DMS79 treated with DMSO at 0.1 percent for 48 hours (cell line): ENCODE measurements at places on chromosomes 3 and 15.

- no peak for DNase-seq
These were observed 155.7 kb downstream of the LPP start for GRCh38 chr3:188309437-188310269.

- no peak for DNase-seq
These were observed 51.5 kb downstream of the PGPEP1L start for GRCh38 chr15:98955961-98956723.

GRCh38 chr3:153602801-153603200 is 440.8 kb downstream of the RAP2B start:
- DNase-seq = no peak

DNA sequence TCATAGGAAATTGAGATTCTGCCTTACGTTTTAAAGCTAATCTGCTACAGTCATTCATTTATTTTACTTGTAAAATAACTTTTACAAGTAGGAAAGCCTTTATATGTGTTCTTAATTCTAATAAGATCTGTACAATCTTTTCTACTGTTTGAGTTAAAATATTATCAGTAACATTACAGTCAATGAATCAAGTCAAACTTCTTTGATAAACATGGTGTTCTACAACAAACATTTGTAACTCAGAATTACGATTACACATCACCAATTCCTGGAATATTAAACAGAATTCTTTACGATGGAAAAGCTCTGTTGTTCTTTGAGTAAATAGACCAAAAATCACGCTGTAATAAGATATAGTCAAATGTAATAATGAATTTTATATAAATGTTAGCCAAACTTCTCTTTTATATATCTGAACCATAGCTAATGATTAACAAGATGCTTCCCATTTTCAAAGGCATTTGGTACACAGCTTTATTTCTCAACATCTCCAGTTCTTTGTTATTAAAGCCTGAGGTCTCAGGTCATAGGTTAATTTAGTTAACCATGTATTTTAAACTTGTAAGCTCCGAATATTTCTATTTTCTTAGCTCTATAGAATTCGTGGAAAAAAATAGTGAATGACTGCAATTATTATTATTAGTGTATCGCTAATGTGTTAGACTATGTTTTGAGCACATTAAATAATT is 232.4 kb downstream of the NAALADL2 start:
- no peak for DNase-seq

DNA sequence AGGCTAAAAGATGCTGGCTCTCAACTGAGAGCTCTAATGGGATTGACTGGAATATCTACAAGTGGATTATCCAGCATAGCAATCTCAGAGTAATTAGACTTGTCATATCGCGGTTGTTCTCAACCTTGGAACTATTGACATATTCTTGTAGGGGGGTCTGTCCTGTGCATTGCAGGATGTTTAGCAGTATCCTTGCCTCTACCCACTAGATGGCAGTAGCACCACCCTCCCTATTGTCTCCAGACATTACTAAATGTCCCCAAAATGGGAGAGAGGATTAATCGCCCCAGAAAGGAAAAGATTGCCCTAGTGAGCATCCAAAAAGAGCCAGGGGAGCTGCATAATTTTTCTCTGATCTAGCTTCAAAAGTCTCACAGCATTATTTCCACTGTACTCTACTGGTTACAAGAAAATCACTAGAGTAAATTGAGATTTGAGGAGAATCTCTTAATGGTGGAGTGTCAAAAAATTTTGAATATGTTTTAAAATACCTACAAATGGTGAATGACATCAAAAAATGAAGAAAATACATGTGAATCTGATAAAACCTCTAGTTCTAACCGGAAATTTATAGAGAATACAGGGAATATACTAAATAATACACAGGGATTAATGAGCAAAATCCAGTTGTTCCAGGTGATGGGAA is 388.2 kb upstream of the AGTR1 start:
- no peak for DNase-seq

DNA sequence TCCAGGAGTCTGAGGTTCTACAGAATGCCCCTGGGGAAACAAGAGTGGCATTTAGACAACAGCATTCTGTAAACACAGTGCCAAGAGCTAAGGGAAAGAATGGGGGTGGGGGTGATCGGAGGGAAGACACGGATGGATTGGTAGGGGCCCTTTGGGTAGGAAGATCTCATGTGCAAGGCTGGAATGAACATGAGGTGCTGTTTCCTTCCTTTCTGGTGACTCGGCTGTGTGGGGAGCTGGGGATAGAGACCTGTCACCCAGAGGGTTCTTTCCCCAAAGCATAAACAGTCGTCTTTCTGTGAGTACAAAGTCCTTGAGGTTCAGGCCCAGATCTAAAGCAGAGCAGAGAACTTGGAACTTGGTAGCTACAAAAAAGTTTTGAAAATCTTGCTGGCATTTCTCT is 11.7 kb downstream of the TPM1 start:
- DNase-seq = no peak

DNA sequence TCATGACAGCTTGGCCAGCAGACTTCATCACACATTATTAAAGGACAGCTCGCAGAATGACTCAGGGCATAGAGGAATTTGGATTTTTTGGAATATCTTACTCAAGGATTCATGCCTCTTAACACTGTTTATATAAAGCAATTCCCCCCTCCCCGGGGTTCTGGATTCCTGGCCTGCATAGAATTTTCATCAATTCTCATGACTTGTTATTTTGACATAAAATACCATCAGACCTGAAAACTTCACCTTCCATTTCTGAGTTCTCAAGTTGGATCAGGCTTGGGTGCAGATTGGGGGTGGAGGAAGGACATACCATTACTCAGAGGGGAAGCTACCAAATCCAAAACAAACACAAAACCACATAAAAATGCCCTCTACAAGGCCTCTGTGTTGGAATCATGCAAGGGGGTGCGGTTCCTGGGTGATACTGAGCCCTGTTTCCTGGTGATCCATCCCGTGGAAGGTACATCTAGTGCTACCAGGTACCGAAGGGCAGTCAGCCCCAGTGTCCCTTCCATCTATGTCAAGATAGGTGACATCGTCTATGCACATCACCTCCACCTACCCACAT is 95.3 kb downstream of the DAPK2 start:
- DNase-seq = no peak

DNA sequence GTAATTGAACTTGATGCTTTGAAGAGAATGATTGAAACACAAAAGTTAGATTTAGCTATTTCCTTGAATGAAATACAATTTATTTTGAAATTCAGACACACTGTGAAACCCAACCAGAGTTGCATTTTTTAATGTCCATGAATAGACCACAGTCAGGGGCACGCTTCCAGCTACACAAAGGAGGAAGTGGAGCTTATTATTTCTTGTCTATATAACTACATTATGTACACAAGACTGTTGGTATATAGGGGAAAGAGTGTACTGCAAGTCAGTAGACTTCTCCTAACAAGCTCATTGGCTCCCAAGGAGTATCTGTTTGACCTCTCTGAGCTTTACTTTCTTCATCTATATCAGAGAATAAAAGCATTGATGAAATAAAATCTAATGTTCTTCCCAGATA is 326.2 kb downstream of the RYR3 start:
- DNase-seq = no peak

DNA sequence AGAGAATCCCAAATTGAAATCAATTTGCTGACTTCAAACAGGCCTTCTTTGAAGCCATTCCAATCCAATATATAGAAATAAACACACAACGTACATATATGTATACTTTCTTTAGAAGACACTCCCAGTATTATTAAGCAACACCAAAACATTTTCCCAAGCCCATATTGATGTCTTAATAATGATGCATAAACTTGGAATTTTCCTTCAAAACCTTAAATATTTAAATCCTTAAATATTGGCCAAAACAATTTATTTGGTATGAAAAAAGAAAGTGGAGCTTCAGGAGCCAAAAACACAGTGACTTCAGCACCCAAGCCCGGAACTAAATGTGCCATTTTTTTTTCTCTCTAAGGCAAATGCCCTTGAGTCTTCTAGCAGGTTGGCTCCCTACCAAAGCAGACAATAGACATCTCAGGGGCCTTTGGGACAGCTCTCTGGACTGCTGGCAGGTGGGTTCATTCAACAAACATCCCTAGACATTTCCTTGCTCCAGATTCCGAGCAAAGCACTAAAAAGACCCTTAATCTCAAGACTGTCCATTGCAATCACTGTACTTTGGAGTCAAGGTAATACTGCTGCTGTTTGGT is 384.7 kb downstream of the NTRK3 start:
- DNase-seq = no peak

GRCh38 chr3:182904164-182904563 is 76.2 kb downstream of the DCUN1D1 start:
- DNase-seq = no peak

- DNase-seq = no peak
These were observed 124.6 kb upstream of the ABHD17C start for GRCh38 chr15:80570553-80570952.

- DNase-seq = no peak
These were observed 65.2 kb upstream of the UBE2E1 start for GRCh38 chr3:23740517-23740965.

DNA sequence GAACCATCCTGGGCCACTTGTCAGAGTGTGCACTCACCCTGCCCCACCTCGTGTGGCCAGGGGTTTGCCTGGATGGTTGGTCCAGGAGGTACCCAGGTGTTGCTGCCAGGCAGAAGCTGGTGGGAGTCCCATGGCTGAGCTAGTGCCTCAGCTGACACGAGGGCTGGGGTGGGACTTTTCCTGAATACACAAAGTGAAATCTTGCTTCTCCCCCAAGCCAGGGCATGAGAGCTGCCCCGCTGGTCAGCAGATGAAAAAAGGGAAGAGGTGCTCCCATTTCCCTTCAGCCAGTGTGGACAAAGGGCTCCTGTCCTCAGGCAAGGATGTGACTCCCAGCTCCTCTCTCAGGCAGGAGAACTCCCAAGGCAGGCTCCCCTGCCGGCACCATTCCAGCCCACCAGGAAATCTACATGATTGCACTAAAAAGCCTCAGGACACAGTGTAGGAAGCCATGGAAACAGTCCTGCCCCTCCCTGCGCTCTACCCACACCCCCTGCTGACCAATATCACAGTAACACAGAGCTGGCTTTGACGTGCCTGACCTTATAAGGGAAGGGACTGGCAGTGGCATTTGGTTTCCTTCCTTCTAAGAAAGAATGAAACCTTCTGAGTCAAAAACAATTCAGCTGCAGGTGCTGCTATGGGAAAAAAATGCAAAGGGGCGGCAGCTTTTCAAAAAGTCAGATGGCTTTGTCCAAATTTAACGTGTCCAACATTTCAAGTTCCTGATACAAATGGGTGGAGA is 33.9 kb downstream of the MYO5C start:
- DNase-seq = no peak

GRCh38 chr15:53171571-53171970 is 381.4 kb upstream of the ONECUT1 start:
- DNase-seq = no peak

DNA sequence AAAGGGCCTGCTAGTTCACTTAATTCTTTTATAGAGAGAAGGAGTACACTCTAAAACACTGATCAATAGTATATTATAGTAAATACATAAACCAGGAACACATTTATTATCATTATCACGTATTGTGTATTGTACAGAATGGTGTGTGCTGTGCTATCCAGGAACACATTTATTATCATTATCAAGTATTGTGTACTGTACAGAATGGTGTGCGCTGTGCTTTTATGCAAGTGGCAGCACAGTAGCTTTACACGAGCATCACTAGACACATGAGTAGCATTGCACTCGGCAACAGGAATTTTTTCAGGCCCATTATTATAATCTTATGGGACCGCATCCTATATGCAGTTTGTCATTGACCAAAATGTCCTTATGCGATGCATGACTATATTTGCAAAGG is 20.9 kb upstream of the MUC20 start:
- no peak for DNase-seq

DNA sequence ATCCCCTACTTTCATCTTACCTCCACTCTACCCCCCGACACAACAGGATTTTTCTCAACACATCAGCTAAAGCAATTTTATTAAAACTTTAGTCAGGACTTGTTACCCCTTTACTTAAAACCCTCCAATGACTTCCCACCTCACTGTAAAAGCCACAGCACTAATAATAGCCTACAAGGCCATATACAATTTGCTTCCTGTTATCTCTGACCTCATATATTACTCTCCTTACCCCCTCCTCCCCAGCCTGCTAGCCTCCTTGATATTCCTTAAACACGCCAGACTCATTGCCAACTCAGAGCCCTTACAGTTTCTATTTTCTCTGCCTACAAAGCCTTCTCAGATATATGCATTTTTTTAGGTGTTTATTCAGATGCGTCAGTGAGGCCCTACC is 54.4 kb downstream of the DCUN1D1 start:
- no peak for DNase-seq

- no peak for DNase-seq
These were observed 18.4 kb upstream of the LRRK1 start for GRCh38 chr15:100900795-100901169.

DNA sequence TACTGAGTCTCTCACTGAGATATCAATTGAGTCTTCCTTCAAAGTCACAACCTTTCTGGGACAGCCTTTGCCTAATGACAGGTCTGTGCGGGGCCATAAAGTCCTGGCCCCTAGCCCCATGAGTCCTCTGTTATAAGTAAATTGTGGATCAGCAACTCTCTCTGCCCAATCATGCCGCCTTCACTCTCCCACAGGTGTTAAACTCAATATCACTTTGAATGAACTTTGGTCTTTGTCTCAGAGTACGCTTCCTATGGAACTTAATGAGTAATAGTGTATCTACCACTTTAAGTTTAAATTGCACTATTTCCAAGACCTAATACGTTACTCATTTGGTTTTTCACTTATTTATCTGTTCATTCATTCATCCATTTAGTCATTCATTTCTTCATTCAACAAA is 826.4 kb downstream of the TUSC7 start:
- DNase-seq = no peak

DNA sequence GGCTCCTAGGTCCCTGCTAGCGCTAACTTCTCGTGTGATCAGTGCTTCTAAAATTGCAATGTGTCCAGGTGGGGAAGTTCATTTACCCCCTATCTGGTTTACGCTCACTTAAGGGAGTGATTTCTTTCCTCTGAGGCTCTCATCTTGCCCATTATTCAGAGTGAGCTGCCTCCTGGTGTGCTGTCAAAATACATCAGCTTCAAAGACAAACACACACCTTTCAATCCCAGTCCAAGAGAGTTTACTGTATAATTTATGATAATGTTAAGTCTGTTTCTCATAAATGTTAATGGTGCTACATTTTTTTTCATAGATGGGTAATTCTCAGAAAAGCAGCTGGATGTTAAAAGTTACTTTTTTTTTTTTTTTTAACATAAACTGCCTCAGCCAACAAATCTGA is 112.3 kb downstream of the RORA start:
- DNase-seq = no peak

DNA sequence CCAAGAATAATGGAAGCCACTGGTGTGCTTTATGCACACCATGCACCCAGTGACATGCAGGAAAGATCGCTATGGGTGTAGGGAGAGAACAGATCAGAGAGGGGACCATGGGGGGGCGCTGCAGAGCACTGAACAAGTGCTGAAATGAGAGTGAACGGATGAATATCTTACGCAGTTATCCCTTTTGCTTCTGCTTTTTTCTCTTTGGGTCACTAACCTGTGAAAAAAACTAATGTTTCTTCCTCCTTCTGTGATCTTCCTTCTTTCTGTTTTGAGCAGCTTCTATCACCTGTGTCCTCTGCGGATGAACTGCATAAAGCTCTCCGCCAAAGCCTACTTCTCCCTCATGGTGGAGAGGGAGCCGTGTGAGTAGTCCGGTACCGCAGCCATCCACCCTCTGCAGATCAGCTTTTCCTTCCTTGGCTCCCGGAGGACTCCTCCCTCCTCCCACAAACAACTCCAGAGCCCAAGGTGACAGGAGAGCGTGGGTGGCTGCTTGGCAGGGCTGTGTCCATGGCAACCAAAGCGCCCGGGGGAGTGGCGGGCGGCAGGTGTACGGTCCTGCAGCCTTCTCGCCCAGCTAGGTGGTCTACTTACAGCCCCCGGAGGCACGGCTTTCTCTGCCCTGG is 106.2 kb downstream of the DGKG start:
- DNase-seq = peak; percentile 53

GRCh38 chr15:75732809-75733451 is 20.3 kb upstream of the CSPG4 start:
- DNase-seq = no peak
